Glutamatergic neuron (in vitro differentiated cells): ENCODE measurements at places on chromosomes 16 and 17.

DNA sequence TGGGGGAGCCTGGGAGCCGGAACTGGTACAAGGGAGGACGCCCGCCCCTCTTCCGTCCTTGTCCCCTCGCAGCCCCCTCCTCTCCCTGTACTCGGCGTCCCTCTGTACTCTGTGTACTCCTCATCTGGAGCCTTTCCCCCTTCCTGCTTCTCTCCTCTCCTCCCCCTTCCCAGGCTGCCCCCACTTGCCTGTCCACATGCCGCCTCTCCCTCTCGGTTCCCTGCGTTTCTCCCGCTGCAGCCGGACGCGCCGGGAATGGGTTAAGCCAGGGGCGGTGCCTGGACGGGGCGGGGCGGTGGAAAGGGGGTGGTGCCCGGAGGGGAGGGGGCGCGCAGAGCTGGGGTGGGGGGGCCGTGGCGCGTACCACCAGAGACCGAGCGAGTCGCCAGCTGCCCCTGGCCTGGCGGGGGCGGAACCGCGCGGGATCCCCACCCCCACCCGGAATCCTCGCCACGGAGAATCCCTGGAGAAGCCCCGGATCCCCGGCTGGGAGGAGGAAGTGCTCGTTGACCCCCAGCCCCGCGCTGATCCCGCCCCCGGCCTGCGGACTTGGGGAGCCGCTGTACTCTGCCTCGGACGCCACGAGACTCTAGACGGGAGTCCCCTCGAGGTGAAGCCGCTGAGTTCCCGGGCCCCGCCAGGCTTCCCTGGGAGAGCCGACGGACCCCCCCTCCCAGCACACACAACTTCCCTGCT lies 22.6 kb downstream of the GJD3 start:
- DNase-seq, result peak; percentile 81

- no peak for DNase-seq
Measured at GRCh38 chr17:37708008-37708615, 36.7 kb downstream of the HNF1B start.

- DNase-seq, result no peak
Measured at GRCh38 chr16:82146556-82146955, 23.5 kb downstream of the MPHOSPH6 start.

GRCh38 chr17:79087428-79088143 lies 13.0 kb downstream of the ENGASE start:
- DNase-seq, result peak; percentile 90

DNA sequence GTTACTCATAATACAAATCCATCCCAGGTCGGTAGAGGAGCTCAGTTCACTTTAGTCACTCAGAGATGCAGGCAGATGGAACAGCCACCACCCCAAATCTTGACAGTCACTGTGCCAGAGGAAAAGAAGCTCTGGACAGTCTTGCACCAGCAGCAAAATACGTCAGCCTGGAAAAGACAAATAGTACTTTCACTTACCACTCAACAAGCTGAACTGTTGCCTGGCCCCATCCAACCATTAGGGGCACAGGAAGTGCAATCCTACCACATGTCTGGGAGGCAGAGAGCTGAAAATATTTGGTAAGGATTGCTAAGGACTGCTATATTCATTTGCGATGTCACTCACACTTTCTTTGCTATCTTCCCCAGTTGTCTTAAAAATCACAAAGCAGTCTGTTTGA lies 239.1 kb upstream of the TOX3 start:
- no peak for DNase-seq

DNA sequence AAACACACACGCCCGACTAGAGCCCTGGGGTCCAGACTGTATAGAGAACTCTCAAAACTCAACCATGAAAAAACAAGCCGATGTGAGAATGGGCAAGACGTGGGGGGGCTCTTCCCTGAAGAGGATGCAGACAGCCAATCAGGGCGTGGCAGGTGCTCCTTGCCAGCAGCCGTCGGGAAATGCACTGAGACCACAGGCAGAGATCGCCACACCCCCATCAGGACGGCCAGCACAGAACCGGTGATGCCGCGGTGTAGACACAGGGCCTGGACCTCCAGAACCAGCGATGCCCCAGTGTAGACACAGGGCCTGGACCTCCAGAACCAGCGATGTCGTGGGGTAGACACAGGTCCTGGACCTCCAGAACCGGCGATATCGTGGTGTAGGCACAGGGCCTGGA lies 169.2 kb downstream of the LAT start:
- DNase-seq, result no peak

- DNase-seq, result no peak
Measured at GRCh38 chr17:79989106-79989835, 46.4 kb downstream of the TBC1D16 start.

DNA sequence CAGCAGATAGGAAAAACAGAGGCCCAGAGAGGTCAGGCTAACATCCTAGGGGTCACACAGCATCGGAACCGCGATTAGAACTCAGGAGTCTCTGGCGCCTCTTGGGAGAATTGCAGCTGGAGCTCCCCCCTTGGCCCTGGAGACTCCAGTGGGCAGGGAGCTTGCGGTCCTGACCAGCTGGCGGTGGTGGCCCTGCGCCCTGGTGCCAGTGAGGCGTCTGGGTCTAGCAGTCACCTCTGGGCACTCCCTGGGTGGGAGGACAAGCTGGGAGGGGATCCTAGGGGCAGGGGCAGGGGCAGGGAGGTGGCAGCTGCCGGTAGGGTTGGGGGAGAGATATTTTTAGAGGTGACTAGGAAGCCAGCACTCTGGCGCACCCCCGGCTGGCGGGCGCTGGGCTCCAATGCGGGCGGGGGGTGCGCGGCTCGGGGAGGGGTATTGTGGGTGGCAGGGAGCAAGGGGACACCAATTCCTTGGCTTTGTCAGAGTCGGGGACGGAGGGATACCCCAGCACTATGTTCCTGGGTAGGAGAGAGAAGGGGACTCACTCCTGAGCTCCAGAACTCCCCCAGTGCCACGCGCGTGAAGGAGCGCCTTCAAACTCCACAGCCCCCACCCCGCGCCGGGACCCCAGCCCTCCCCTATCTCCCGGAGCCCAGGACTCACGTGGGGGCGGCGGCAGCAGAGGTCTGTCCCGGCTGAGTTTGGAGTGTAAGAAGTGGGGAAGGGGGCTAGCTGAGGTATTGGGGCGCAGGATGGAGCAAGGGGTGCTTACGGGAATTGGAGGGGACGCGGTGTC lies 584 bp downstream of the PHOSPHO1 start:
- DNase-seq, result no peak

DNA sequence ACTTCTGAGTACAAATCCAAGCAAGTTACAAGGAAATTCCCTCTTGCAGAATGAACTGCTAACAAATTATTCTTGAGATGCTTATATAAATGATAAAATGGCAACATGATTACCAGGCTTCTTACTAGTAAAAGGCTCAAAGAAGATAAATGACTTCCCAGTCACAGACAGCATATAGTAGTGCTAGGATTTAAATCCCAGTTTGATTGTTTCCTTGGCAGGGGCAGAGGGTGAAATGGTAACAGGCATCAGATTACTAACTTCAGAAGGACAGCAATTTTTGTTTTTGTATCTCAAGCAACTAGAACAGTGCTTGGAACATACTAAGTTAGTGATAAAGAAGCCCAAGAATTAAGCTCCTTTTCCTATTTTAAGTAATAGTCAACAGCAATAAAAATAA lies 102.8 kb downstream of the SSH2 start:
- no peak for DNase-seq

DNA sequence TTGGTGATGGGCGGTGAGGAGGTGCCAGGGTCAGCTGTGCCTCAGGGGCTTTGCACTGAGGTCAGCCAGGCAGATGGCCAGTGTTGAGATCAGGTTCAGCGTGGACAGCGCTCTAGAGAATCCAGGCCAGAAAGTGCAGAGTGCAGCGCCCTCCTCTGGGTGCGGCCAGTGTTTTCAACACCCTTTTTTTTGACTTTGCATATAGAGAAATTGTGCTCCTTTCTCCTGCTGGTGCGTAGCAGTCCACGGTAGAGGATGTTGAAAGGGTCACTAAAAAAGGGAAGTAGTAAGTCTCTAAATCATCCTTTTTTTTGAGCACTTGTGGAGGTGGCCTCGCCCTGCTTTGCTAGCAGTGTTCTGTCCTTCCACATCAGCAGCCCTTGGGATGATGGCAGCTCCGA lies 53.9 kb downstream of the BANP start:
- DNase-seq, result peak; percentile 77

DNA sequence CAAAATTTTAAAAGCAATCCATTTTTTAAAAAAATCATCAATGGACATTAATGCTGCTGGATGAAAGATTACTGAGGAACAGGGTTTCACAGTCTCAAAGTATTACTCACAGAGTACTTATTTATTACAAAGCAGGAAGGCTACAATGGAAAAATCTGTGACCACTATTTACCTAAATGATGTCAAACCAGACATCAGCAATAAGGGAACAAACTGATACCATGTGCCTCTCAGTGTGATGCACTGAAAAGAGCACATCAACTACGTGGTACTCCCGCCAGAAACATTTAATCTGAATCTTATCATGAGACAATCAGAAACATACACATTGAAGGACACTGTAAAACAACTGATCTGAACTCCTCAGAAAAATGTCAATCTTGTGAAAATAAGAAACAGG lies 124.2 kb downstream of the PARN start:
- DNase-seq, result no peak

DNA sequence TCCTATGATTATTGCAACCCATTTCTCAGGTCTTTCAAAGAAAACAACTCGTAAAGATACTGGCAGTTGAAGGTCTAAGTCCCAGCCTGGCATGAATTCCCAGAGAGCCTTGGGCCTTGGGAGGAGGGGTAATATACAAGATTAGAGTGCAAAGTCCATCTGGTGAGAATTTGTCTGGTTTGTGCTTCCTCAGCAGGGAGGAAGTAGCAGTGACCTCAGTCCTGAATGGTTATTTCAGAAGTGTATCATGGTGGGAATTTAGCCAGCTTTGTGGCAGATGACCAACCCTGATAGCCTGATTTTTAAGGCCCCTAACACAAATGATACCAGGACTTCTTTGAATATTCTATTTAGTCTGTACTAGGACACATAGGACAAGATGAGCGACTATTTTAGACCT lies 151.2 kb upstream of the TBX2 start:
- DNase-seq, result no peak

DNA sequence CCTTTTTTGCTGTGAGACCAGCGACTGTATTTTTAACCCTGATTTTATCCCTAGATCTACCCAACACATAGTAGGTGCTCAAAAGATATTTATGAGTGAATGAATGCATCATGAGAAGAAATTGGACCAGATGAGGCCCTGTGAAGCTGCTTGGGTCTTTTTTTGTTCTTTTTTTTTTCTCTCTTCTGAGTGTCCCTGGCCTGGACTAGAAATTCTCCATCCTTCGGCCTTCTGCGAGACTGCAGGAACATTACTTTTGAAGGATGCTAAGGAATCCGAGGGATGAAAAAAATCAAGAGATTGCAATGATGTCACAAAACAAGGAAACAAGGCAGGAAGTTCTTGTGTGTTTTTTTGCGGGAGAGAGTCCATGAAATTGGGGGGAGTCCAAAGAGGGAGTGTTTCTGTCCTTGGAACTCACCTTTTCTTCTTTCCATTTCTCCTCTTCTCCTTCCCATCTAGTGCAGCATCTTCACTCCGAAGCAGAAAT lies 560 bp upstream of the RUSF1 start:
- DNase-seq, result no peak
